ENCODE measurements at places on chromosomes 1 and 21.
A peak's percentile ranks its signal among the peaks of the same experiment; 100 is the strongest.

DNA sequence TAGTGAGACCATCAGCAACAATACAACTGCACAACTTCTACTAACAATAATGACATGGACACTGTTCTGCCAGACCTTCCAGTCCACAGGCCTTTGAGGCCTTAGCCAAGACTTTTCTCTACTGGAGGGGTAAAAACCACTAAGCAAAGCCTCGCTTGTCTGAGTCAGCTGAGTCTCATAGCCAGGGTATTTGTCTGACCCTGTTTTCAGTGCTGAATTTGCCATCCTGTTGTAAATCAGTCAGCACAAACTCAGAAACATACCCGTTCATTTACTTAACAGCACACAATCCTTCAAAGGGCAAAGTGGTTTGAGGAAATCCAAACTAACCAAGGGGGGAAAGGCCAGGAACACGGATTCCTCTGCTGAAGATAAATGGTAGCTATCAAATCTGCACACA is 537.8 kb downstream of the SMYD3 start:
- no peak for DNase-seq

GRCh38 chr21:41891132-41891531 is 12.0 kb upstream of the PRDM15 start:
- DNase-seq, result no peak

- no peak for DNase-seq
Measured at GRCh38 chr1:9794081-9794480, 29.7 kb downstream of the CLSTN1 start.

DNA sequence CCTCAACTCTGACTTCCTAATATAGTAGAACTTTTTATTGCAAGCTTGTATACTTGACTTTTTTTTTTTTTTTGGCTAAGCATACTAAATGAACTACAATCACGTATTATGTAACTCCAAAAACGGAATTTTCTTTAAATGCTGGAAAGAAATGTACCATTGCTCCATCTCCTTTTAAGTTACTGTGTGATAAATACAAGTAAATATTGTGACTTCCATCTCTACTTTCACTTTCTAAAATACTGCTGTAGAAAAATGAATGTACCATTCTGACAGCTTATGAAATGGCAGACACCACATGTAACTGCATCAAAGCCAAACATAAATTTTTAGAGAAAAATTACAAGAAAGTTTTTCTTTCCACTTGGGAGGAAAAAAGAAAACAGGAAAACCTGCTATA is 54.7 kb downstream of the ASH1L start:
- no peak for DNase-seq

DNA sequence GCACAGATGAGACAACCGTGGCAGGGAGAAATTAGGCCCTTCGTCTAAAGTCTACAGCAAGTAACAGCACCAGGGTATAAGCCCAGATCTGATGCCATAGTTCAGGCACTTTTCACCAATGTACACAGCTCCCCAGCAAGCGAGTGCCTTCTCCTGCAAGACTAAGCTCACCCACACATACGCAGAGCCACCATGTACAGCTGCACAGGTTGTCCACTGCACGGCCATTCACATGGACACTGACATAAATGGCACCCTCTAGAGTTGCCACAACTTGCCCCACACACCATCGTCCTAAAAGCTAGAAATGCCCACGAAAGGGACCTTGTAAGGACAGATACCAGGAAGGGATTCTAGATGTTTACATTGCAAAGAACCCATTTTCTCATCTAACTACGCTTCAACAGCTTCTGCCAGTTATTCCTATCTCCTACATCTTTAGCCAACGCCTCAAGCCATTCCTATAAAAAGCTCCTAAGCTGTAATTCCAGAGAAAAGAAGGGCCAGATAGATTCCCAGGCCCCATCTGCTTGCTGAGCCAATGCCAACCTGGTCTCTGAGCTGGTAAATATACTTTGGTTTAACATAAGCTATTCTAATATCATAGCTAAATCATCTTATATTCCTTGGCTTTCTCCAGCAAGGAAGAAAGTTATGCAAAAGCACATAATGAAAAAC is 174.0 kb upstream of the KAZN start:
- DNase-seq, result no peak

DNA sequence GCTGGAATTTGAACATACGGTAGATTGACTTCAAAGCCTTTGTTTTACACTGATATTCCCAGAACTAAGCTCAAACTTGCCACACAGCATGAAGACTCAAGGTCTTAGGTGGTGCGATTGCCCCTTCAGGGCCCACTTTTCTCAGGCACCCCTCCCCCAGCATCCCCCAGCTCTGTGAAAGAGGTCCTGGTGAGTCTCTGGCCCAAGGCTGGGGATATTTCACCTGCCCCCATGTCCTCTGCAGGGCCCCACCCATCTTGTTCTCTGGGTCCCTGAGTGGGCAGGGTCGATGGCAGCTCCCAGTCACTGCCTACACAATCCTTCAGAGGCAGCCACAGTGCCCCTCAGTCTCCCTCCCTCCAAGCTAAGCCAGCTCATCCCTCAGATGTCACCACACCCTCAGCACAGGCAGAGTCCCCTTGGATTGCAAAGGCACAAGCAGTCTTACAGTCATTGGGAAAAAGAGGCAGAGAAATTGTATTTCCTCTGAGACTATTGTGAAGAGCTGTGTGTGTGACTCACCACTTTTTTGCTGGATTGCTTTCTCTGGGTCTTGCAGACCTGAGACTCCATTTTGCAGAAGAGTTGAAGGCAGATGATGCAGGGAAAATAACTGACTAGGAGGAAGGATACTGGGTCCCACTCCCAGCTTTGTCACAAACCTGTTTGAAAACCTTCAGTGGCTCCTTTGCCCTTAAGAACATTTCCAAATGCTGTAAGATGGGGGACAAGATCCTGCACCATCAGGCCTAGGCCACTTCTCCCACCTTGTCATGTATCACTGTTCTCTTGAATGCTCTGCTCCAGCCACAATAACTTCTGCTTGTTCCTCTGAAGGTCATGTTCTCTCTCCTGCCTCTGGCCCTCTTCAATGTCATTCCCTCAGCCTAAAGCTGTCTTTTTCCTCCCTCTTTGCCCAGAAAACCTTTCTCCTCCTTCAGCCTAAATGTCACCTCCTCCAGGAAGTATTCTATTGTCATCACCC is 119.1 kb upstream of the GRIK3 start:
- DNase-seq, result no peak

DNA sequence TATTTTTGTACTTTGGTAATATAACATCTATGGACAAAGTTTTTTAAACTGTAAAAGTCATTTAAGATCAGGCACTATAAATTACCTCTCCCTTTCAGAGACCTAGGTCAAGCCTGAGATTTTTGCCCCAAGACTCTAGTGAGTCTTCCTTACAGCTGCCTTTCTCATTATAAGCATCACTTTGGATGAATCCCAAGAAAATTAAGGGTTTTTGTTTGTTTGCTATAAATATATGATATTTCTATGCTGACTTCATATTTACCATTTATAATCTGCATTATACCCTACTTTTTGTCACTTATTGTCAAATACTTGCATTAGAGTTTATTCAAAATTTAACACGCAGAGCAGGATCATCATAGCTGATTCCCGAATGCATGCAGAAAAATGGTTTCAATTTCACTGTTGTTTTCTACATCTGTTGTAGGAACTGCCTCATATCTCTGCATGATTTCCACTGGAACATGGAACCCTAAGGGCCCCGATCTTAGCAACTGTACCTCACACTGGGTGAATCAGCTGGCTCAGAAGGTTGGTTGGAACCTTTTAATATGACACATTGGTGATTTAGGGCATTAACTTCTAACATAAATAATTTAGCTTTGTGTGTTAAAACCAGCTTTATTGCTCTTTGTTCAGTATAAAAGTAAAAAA is 150.0 kb downstream of the ADGRL2 start:
- no peak for DNase-seq

DNA sequence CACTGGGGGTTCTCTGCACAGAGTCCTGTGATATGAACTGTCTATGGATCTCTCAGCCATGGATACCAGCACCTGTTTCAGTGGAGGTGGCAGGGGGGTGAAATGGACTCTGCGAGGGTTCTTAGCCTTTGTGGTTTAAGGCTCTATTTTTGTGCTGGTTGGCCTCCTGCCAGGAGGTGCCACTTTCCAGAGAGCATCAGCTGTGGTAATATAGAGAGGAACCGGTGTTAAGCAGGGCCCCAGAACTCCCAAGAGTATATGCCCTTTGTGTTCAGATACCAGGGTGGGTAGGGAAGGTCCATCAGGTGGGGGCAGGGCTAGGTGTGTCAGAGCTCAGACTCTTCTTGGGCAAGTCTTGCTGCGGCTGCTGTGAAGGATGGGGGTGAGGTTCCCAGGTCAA is 330.0 kb upstream of the PLD5 start:
- DNase-seq, result no peak

GRCh38 chr1:180646547-180646946 is 14.7 kb downstream of the XPR1 start:
- no peak for DNase-seq

DNA sequence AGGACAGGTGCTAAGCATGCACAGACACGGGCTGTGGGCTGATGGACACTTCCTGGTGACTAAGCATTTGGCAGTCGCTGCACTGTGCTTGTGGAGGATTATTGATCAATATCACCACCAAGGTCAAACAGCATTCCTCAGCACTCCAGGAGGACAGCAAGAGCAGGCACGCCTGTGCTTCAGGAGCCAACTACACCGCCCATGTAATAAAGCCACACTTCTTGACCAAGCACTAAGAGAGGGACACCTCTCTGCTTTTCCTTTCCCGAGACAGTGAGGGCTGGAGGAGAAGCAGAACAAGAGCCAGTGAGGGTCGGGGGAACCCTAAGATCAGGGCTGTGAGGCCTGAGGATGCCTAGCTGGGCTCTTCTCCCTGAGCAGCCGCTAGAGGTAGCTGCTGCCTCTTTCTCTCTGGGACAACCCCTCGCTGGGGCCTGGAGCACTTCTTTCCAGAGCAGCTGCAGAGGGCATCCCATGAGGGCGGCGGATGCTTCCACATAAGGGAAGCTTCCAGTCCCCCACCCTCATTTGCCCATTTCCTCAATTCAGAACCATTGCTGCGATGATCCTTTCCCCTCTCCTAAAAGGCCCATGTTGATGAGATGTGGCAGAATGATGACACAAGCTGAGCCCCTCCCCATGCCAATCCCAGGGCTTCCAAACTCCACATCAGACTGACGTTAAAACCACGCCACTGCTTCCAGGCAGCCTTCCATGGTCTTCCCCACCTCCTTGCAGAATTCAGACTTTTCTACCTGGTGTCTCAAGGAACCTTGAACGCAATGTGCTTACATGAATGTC is 19.1 kb downstream of the RAB7B start:
- DNase-seq, result peak; percentile 53

- DNase-seq, result no peak
Measured at GRCh38 chr1:217982331-217983050, 302.6 kb upstream of the RRP15 start.

DNA sequence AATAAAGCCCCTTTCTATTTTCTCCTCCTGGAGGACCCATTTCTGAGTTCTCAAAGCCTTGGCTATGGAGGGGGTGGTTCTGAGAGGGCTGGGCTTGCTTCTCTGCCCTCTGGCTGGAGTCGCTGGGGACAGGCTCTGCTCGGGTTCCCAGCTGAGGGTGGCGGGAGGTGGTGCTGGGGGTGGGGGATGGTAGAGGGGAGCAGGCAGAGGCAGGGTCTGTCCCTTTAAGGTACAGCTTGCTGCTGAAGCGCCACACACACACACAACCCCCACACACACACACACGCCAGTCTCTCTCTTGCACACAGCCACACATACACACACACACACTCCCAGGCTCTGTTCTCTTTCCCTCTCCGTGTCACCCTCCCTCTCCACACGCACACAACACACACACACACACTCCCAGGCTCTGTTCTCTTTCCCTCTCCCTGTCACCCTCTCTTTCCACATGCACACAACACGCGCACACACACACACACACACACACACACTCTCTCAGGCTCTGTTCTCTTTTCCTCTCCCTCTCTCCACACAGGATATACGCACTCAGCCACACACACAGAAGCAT is 69.8 kb upstream of the SSBP3 start:
- DNase-seq, result no peak

- DNase-seq, result no peak
Measured at GRCh38 chr1:204304067-204304466, 55.7 kb downstream of the PLEKHA6 start.

DNA sequence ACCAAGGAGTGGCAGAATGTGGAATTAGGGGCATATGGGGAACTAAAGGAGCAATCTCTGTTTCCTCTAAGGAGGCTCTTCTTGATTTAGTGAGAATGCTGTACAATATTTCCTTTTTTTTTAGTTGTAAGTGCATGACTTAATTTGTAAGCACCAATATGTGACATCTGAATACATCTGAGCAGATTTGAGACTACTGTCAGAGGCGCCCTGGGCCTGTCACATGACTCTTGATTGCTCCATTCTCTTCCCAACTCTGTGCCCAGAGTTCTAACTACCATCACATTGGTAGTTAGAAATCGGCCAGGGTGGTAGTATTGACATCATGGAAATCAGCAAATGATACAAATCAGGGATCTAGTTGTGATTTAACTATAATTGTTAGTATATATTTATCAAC is 110.1 kb upstream of the LMO4 start:
- DNase-seq, result no peak

DNA sequence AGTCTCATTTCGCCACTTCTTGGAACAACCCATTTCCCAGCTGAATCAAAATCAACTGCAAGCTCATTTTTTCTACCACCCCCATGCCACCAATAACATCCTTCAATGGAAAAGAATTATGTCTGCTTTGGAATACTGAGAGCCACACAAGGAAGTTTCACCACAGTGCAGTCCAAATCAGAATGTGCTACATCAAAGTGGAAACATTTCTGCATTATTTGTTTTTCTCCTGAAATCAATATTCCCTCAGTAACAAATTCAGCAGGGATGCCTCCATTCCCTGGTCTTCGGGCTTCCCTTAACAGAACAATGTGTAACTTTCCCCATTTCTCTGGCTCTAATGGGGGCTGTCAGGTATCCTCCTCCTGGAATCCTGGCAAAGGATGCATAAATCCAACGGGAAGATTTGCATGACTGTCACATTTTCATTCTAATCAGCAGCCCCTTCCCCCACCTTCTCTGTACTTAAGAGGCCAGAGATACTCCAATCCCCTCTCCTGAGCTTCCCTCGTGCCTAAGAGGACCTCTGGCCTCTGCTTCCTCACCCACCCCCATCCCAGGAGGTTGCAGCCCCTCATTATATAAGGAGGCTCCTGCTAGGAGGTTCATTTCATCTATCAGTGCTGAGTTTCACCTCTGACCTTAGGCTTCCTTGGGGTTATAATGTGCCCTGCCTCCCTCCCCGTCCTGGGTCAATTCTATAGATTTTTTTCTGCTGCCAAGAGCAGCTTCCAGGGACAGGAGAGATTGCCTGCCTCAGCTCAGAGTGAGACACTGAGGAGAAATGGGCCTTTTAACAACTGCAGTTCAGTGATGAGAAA is 201.1 kb downstream of the OMA1 start:
- no peak for DNase-seq

GRCh38 chr1:227321035-227321434 is 2.7 kb upstream of the CDC42BPA start:
- DNase-seq, result peak; percentile 30

GRCh38 chr1:229645324-229645993 is 19.4 kb downstream of the URB2 start:
- no peak for DNase-seq

GRCh38 chr1:202316186-202316585 is 25.6 kb downstream of the UBE2T start:
- DNase-seq, result no peak
